ENCODE measurements at places on chromosomes 7 and 10.

- no peak for DNase-seq
Measured at GRCh38 chr7:73730485-73730884, 8.1 kb downstream of the ABHD11 start.

GRCh38 chr7:22039670-22040069 lies 94.0 kb upstream of the CDCA7L start:
- no peak for DNase-seq

DNA sequence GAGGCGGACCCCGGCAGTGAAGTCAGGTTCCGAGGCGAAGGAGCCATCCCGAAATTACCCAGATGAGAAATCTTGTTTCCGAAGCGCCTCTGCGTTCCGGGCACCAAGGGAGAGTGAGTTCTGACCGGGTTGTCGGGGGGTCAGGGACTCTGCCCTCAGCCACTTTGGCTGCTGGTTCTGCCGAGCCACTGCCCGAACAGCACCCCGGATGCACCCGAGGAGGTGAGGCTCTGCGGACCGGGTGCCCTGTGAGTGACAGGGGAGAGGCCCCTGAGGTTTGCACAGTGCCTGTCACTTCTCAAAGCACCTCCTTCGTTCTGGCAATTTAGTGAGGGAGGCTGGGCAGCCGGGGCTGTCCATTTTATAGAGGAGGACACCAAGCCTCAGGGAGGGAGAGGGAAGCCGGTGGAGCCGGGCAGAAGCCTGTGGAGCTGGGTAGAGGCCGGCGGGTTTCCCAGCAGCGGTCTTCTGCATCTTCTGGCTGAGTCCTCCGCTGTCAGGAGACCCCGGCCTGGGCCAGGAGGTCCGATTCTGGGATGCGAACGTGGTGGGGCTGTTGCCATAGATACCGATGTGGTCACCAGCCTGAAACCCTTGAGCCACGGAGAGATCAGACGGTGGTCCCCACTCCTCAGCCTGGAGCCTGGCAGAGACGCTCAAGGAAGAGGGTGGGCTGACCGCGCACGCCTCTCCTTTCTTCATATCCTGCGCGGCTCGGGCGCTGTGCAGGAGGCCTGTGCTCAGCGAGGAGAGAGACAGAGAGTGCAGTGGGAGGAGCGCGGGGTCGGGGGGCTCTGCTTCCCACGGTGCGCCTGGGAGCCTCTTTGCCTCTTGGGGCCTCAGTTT lies 18.9 kb upstream of the SHH start:
- DNase-seq: no peak

- DNase-seq: no peak
Measured at GRCh38 chr7:96921231-96921630, 84.1 kb upstream of the DLX6 start.

- no peak for DNase-seq
Measured at GRCh38 chr7:44060091-44060947, 5.0 kb downstream of the PGAM2 start.

DNA sequence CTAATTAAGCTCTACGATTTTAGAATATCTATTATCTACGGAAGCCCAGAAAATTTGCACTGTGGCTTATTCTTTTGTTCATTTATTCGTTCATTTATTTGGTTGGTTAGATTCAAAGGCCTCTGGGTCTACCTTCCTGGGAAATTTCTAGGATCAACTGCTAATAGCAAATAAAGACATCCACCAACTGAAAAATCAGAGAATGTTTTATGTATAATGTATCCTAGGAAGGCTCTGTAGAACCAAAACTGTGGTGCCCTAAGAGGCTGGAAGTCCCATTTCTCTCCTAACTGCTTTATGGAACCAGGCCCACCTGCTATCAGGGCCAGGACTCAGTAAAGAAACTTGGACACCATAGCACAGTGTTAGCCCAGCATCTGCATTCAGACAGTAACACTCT lies 923.4 kb upstream of the AUTS2 start:
- no peak for DNase-seq

- no peak for DNase-seq
Measured at GRCh38 chr10:59281861-59282260, 80.5 kb downstream of the FAM13C start.

DNA sequence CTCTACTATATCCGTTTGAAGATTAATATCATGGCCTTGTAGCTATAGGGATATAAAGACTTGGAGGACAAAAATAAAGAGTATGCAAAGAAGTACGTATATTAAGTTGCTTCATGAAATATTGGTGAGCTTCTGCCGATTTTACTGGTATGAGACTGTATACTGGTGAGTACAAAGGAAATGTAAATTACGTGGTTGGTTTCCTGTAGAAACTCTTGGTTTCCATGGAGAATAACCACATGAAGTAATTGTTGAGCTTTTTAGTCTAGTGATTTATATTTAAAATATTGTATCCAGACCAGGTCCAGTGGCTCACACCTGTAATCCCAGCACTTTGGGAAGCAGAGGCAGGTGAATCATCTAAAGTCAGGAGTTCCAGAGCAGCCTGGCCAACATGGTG lies 32.2 kb upstream of the GLI3 start:
- DNase-seq: no peak

DNA sequence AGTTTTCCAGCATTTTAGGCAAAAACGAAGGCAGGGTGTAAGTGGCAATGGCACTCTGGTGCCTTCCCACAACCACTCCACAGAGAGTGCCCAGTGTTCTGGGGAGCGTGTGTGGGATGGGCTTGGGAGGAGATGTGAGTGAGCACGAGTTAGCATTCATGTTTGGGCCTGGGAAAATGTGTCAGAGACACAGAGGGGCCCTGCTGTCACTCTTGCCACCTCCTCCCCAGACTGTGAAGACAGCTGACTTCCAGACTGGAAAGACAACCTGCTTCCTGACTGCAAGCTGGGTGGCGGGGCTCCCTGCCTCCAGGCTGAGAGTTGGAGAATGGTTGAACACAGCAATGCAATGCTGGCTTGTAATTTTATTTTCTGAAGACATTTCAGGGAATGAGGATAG lies 454.5 kb upstream of the ZMIZ1 start:
- no peak for DNase-seq

DNA sequence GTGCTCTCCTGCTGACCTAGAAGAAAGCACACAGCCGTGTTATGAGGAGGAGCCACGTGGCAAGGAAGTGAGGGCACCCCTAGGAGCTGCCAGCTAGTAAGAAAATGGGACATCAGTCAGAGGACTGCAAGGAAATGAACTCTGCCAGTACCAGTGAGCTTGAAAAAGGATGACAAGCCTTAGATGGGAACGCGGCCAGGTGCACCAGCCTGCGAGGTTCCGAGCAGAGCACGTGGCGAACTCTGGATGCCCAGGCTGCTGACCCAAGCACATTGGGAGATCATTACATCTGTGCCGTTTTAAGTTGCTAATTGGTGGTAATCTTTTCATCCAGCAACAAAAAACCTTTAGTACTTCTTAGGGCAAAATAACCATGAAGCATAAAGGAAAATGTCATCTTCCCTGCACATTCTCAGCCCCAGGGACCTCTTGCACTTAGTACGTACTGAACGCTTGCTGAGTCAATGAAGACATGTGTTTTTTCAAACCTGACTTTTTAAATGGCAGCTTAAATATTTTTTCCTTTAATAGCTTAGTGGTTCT lies 69.4 kb downstream of the AMZ1 start:
- DNase-seq: no peak

DNA sequence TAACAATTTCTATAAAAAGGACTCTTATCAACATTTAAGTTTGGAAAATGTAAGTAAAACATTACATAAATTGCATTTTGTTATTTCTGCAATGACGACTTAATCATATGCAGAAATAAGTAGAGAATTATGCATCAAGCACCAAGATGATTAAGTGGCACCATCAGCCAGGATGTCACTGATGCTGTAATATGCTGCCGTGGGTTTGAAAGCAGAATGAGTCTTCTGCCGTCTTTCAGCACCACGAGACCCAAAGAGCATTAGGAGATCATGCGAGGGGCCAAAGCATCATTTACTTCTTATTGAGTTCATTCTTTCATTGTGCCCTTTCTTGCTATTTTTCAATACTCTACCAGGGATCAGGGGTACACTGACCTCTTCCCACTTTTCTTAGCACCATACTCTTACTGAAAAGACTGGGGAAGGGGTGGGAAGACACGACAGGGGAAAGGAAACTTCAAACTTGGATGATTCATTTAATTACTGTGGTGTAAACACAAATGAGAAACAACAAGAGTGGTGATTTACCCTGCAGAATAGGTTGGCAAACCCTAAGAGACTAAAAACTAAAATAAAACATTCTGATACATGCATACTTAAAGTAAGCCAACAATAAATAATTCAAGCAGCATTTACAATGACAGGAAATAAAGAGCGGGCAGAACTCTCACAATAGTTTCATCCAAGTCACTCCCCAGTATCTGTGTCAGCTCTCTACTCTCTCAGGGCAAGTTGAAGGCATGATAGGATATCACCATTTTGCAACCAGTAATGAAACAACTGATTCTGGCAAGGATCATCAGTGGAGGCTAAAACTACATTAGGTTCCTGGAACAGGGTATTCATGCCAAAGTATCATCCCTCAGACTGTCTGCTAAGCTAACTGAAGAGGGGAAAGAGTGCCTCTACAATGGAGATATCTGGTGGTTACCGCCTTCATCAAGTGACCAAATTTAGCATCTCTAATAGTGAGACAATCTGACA lies 70.8 kb downstream of the CUL2 start:
- no peak for DNase-seq

GRCh38 chr7:80210400-80210799 lies 75.8 kb downstream of the GNAI1 start:
- DNase-seq: no peak

GRCh38 chr10:7281429-7281828 lies 129.4 kb downstream of the SFMBT2 start:
- no peak for DNase-seq

DNA sequence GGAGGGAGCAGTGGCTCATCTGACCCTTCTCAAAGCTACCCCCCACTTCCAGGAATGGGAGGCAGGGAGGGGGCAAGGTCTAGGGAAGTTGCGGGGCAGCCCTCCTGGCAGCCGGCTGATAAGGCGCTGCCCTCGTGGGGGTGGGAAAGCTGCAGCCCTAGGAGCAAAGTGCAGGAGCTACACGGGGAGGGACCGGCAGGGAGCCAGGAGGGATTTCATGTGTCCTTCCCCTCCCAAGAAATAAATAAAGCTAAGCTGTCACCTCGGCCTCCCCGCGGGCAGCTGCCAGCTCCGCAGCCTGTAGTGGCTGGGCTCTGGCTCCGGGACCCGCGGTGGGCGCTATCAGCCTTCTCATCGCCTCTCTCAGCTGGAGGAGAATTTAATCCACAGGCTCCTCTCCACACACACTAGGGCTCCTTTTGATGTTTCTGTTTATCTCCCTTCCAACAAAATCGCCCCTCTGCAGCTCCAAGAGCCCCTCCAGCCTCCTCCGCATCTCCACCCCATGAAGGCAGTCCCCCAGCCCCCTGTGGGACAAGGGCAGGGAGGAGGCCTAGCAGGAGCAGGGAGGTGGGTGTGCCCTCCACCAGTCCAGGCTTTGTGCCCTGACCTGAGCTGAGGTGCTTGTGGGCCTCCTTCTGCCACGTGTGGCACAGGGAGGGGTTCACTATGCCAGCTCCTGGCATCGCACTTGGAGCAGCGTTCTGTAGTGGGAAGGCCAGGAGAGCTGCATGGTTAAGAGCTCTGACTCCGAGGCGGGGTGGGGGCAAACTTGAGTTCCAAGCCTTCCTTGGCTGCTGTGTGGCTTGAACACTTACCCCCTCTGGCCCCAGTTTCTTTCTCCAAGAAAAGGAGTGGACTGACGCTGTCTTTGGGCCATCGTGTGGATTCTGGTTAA lies 80.5 kb downstream of the C10orf105 start:
- DNase-seq: no peak

GRCh38 chr7:24970676-24971075 lies 9.3 kb downstream of the OSBPL3 start:
- no peak for DNase-seq

DNA sequence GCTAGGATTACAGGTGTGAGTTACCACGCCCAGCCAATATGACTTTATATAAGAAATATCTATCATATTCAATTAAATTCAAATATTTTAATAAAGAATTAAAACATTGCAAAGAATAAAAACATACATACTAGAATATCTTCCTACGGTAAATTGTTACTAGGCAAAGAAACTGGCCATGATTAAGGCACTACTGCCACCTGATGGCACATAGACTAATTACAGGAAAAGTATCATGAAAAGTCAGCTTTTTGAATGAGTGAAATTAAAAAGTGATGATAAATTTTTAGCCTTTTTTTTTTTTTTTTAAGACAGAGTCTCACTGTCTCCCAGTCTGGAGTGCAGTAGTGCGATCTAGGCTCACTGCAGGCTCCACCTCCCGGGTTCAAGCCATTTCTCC lies 30.9 kb downstream of the MRPS33 start:
- no peak for DNase-seq

DNA sequence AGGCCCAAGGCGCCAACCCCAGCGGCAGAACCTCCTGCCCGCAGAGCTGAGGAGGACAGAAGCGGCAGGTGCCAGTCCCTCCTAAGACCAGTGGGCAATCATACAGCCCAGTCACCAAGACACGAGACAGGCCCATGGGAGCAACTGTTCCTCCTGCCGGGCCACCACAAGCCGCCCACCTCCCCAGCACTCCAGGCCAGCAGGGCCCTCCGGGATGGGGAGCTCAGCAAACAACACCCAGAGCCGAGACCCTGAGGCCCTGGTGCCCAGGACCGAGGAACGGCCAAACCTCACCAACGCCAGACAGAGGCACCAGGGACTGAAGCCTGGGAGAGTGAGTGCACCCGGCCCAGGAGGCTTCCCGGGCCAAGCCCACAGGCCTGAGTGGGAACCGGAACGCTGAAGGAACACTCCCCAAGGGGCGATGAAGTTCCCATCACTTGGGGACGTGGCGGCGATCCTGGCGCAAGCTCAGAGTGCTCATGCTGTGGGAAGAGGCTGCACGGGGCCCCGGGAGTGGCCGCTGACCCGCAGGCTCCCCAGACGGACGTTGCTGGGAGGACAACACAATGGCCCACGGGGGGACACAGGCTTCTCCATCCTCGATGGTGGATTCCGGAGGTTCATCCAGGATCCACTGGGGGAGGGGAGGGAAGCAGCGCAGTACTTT lies 35.1 kb downstream of the GPER1 start:
- DNase-seq: no peak

DNA sequence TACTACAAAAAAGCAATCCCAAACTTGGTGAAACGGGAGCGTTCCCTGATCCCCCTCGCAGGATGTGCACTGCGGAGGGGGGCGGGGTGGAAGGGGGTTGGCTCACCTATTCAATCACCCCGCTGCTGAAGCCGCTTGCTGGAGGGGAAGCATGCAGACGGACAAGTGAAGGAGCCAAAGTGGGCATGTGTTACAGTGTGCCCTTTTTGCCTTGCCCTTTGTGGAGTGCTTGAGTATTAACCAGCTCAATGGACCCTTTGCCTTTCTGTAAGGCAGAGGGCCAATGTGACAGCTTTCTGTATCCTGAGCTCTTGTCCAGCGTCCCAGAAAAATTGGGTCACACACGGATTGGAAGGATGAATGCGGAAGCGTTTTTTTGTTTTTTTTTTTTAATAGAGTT lies 348.9 kb upstream of the NPSR1 start:
- DNase-seq: no peak

GRCh38 chr7:79050603-79051002 lies 402.9 kb downstream of the MAGI2 start:
- no peak for DNase-seq

Measured in activated gamma-delta T cell treated with Interleukin-2 at 50 U/mL for 16 hours (primary cell).